ENCODE measurements at places on chromosomes 7 and 10.

- DNase-seq, result no peak
These were observed 658.6 kb downstream of the CCSER2 start for GRCh38 chr10:84987039-84987438.

DNA sequence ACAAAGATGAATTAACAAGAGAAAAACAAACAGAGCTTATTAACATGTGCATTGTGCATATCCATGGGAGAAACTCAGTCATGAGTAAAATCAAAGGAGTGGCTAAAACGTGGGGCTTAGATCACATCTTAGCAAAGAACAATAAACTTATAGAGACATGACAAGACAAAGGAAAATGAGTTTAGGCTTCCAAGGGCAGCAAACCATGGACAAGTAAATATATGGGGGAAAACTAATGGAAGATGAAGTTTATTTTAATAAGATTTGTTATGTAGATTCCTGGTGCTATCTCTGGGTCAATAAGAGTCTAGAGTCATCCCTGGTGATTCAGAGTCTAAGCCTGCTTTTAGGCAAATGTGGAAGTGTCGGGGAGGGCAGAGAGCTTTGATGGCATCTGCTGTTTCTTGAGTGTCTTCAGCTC is 87.2 kb upstream of the PLPP4 start:
- DNase-seq, result no peak

GRCh38 chr7:20229646-20230500 is 12.7 kb upstream of the MACC1 start:
- DNase-seq, result no peak

GRCh38 chr7:29030781-29031275 is 72.7 kb upstream of the TRIL start:
- DNase-seq, result no peak

GRCh38 chr10:33248638-33249037 is 85.8 kb downstream of the NRP1 start:
- no peak for DNase-seq

GRCh38 chr10:46553238-46554049 is 3.0 kb downstream of the GPRIN2 start:
- DNase-seq, result no peak

DNA sequence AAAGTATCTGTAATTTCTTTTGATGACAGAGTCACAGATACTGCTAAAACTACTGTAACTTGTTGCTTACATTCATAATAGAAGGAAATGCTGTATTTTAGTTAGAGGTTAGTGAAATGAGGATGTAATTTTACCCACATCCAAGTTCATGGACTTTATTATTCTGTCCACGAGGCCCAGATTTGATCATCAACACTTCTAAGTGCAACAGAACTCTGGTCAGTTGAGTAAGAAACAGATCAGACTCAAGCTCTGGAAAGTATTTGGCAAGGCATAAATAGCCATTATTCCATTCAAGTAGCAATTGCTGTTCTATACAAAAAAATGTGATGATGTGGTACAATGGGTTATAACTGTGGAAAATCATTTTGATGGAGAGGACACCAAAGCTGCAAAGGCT is 22.3 kb downstream of the ACADSB start:
- no peak for DNase-seq

GRCh38 chr10:130226012-130226411 is 89.8 kb downstream of the GLRX3 start:
- no peak for DNase-seq

DNA sequence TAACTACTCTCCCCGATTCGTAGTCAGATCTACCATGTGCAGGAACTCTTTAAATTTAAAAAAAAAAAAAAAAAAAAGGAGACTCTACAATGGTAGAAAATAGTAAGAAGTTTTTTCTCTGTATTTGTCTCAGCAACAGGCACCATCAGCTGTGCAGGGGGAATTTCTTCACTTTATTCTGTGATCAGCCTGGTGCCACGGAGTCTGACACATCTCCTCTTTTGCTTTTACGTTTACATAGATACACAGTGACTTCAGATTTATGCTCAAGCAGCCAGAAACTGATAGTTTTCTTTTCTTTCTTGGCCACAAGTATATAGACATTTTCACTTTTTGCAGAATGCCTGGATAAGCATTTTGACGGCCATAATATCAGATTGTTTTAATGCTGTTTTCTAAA is 190.6 kb upstream of the AKR1E2 start:
- DNase-seq, result no peak

GRCh38 chr7:77465256-77465655 is 49.1 kb upstream of the GSAP start:
- no peak for DNase-seq

DNA sequence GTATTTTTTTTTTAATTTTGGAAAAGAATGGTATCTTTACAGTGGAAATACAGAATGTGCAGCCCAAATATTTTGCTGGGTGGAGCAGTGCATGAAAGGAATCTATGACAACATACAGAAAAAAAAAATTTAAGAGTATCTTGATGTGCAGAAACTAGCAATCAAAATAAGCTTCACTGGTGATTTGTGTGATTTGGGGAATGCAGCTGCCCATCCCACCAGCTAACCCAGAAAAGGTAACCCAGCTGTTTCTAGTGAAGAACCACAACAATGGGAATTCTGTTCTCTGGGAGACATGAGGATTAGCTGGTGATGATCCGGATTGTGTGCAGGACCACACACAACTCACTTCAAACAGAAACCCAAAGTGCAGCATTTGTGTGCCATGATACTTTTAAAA is 375.5 kb downstream of the SEMA3D start:
- no peak for DNase-seq

GRCh38 chr7:90081621-90082020 is 72.6 kb upstream of the STEAP1 start:
- no peak for DNase-seq

DNA sequence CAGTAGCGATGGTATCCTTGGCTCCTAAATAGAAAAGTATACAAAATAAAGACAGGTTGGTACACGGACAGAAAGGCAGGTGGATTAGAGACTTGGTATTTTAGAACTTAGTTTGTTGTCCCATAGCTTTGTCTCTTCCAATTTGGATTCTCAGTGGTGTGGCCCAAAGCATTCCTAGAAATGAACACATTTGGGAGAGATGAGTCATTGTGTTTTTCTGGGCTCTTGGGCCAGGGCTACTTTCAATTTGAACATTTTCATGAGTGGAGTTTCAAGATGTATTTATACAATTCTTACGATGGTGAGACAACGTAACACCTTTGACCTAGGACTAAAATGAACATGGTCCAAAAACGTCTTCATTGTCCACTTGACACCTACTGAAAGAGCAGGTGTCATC is 225.1 kb upstream of the YAE1 start:
- DNase-seq, result no peak

GRCh38 chr10:131480066-131480465 is 168.5 kb upstream of the TCERG1L start:
- no peak for DNase-seq

DNA sequence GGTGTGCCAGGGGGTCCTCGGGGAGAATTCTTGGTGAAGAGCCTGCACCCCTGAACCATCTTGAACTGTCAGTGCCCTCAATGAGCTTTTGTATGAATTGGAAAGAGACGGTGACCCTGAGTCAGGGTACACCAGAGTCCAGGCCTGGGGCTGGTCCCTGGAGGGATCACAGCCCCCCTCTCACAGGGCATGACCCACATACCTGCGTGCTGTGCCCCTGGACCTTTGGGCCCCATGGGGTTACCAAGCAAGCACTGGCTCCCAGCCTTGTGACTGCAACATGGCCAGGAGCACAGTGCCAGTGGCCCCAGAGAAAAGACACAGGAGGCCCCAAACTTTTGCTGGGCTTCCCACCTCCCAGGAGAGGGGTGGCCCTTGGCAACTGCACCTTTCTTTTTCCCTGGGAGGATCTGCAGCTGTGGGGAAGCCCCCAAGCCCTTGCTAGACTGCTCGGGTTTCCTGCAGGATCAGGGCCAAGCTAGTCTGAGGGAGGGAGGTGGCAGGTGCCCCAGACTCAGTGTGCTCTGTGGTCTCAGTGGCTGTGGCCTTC is 153.5 kb downstream of the ZNF248 start:
- DNase-seq, result no peak

GRCh38 chr7:128937271-128937646 is 468 bp upstream of the IRF5 start:
- DNase-seq, result no peak

DNA sequence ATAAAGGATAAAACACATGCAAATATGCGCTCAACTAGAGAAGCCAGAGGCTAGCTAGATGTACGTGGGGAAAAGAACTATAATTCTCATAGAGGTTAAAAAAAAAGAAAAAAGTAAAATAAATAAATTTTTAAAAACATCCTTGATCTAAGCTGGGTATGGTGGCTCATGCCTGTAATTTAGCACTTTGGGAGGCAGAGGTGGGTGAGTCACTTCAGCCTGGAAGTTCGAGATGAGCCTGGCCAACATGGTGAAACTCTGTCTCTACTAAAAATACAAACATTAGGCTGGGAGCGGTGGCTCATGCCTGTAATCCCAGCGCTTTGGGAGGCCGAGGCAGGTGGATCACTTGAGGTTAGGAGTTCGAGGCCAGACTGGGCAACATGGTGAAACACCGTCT is 18.6 kb upstream of the HSPA12A start:
- no peak for DNase-seq

GRCh38 chr10:89845541-89846280 is 144.3 kb downstream of the KIF20B start:
- no peak for DNase-seq

GRCh38 chr10:96089670-96090462 is 40.2 kb upstream of the ZNF518A start:
- DNase-seq, result peak; percentile 87

DNA sequence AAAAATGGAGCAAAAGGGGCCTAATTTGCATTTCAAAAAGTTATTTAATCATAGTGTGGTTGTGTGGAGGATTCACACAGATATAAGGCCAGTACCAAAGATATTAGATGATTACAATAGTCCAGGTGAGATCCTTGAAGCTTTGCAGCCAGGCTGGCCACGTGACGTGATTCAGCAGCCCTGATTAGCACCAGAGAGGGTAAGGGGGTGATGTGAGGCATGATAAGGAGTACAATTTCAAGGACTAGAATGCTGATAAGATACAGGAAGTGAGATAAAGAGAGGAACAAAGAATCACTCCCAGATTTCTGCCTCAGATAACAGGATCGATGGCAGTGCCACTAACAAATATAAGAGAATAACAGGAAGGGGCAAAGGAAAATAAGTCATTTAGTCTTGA is 108.4 kb upstream of the PALS2 start:
- DNase-seq, result no peak

DNA sequence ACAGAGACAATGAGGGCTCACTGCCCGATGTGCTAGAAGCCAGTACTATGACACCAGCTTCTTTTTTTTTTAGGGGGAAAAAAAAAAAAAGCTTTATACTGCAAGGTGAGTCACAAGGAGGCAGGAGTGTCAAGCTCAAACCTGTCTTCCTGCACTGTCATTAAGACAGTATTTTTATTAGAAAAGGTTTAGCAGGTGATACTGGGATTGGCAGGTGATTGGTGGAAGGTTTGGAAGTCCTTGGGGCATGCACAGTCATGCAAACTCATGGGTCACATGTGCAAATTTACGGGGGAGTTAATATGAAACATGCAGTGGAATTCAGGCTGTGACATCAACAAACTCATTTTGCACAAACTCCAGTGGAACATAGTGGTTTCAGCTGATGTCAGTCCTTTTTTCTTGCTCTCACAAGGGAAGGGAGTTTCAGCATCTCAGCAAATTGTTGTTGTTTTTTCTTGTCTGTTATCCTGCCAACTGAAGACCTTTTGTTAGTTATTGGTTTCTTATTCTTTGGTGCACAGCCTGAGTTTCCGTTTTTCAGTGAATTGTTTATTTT is 530.6 kb downstream of the ANKRD7 start:
- DNase-seq, result no peak

- peak; percentile 38 for DNase-seq
These were observed 527 bp downstream of the AKR1B1 start for GRCh38 chr7:134458341-134458805.

GRCh38 chr7:28151965-28152364 is 28.6 kb downstream of the JAZF1 start:
- no peak for DNase-seq

DNA sequence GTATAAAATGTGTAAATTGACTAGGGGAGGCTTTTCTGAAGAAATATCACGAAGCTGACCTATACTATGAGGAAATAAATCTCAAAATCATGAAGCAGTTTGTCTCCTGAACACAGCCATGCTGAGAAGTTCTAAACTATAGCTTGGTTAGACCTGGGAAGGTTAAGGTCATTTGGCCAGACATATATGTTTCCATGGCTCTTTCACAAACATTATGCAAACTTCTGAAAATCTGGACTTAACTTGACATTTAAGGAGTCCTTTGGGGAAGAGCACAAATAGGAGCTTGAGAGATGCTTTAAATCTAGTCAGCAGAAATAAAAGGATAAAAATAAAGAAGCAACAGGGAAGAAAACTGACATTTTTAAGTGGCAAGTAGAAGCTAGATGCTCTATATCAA is 115.9 kb upstream of the MEOX2 start:
- no peak for DNase-seq

GRCh38 chr7:81990395-81990794 is 220.5 kb upstream of the HGF start:
- DNase-seq, result no peak

GRCh38 chr7:27071622-27072390 is 24.0 kb downstream of the HOXA1 start:
- DNase-seq, result no peak

DNA sequence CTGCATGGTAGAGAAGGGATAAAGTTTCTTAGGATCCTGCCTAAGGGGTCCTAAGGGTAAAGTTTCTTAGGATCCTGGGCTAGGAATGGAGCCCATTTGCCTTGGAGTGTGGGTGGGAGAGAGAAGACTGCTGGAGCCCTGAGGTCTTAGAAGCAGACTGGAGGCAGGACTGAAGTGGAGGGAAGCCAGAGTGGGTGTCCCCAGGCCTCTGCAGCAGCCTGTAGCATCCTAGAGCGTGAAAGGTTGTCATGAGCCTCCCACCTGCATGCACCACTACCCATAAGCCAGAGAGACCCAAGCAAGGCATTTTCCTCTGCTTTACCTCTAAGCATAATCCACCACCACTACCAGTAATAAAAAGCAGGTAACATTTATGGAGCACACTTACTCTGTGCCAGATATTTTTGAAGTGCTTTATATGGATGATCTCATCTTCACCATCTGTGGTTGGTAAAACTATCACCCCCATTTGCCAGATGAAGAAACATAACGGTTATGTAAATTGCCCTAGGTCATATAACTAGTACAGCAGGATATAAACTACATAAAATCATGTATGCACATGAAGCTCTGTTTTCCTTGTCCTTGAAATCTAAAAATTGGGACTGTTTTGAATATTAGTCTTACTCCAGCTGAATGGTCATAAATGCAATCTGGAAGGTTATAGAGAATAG is 103.5 kb upstream of the CCDC6 start:
- no peak for DNase-seq

DNA sequence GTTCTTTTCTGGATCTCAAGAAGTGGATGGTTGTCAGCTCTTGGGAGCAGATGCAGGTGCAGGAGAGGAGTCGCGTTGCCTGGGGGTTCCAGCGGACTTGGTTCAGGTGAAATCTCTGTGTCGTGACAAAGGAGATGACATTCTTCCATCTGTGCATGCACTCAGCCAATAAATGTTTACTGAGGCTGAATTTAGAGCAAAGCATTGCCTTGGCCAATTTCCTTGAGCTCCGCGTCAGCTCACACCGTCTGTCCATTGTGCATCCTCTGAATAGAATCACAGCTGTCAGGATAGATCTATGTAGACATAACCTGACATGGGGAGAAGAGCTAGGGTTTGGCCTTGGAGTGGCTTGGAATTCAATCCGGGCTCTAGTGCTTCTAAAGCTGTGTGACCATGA is 343.7 kb downstream of the GLRX3 start:
- no peak for DNase-seq

Data from stimulated activated CD8-positive, alpha-beta memory T cell treated with anti-CD3 and anti-CD28 coated beads, Interleukin-4, amount 100 ng/mL, for 24 hours (primary cell).